ENCODE measurements at places on chromosomes 1 and 21.

DNA sequence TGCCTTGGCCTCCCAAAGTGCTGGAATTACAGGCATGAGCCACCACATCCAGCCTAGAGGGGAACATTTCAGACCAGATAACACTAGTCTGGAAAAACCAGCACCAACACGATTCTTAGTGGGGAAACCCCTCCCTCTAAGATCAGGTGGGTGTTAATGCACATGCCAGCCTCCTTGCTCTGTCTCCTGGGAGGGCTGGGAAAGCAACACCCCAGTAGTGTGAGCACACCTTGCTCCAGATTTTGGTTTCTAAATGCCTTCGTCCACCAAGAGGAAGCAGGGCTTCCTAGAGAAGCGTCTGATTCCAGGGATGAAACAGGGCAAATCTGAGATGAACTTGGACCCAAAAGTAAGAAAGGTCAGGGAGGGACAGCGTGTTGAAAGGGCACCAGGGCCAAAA, 2.2 kb upstream of the KRTAP10-4 start:
- DNase-seq = no peak

- no peak for DNase-seq
Measured at GRCh38 chr21:45235488-45235887, 52.2 kb downstream of the POFUT2 start.

DNA sequence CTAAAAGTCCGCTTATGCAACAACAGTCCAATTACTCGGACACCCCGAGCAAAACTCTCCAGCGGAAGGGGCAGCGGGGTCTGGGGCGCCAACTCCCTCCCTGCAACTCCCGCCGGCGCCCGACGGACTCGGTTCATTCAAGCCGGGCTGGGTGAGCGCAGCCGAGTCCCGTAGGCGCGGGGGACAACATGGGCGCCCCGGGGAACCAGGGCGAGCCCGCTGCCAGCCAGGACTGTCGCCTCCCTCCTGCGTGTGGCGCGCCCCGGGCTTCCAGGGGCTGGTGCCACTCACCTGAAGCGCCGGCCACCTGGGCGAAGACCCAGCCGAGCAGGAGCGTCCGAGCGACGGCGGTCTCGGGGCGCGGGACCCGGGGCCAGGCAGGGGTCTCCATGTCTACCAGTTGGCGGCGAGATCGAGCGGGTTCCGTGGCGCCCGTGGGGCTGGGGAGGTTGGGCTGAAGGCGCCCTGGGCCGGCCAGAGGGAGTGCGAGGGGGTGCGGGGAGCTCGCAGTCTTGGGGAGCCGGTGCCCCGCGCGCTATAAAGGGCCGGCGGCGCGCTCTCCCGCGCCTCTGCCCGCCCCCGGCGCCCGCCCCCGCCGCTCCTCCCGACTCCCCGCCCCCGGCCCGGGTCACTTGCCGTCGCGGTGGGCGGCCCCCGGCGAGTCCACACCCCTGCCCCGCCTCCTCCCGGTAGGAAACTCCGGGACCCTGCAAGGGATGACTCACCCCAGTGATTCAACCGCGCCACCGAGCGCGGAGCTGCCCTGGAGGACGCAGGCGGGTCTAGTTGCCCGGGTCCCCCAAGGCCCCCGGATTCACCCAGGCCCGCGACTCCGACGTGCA, at the start of gene F3:
TSS of gene F3 (minus strand) at position 514 of the 842 bp plus-strand sequence. CDS start at position 391, 123 bp downstream.
- DNase-seq = peak; percentile 39

GRCh38 chr1:78359666-78360065, 131.1 kb upstream of the PTGFR start:
- DNase-seq = no peak

GRCh38 chr1:229590119-229590518, 31.6 kb upstream of the ABCB10 start:
- DNase-seq = no peak
